ENCODE measurements at places on chromosomes 4 and X.

DNA sequence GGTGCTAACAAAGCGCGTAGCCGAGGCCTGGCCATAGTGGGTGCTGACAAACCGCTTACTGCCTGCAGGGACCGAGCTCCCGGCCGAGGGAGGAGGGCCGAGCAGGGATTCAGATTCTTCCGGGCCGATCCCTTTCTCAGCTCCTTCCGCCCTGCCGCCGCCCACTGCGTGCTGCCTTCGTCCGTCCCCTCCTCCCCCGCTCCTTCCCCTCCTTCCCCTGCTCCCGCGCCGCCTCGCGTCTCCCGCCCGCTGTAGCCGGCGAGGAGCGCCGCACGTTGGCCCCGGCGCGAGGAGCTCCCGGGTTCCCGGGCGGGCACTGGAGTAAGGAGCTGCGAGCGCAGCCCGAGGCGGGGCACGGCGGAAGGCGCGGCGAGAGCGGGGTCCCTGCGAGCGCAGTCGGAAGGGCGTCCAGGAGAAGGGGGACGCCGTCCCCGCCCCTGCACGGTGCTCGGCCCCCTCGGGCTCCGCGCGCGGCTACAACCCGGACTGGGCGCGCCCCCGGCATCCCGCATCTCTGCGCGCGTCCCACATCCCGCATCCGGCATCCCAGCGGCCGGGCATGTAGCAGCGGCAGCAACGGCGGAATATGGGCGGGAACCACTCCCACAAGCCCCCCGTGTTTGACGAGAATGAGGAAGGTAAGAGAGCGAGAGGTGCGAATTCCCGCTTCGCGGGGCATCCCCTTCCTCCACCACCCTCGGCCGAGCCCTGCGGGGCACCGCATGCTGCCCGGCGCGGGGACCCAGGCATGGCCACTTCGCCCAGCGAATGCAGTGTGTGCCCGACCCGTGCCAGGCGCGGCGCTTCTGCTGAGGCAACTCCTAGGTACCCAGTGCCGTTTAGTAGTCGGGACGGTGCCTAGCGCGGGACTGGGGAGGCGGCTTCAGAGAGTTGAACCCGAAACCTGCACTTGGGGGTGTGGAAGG lies at the start of gene STK32B:
Gene STK32B (plus strand): TSS at position 203 of the 926 bp plus-strand sequence.
- DNase-seq = no peak

DNA sequence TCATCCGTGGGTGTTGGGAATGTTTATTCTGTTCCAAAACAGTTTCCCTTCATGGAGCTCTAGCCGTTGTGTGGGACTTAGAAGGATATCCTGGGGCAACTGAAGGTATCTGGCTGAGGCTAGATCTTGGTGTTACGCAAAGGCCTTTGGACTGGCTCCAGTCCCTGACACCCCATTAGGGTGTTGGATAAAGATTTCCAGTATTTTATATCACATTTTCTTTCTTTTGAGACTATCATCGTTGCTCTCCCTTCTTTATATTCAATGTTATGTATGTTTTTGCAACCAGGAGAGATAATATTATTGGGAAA lies 103.0 kb downstream of the TECRL start:
- no peak for DNase-seq

DNA sequence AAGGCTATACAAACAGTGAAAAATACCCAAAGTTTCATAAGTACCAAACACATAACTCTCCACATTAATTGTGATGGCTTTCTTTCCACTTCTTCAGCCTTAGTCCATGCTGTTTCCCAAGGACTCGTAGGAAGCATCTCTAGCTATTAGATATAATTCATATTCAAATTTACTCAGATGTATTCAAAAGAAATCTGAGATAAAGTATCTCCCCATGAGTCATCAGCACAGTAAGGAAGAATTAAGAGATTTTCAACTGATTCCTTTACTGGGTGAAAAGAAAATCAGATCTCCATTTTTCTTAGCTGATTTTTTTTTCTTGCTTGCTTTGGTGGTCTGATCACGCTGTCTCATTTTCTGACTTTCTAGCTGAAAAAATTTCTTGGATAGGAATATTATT lies 71.7 kb downstream of the MID1 start:
- DNase-seq = no peak

- DNase-seq = no peak
Measured at GRCh38 chrX:136588036-136588435, 56.0 kb downstream of the VGLL1 start.

GRCh38 chr4:41169256-41169800 lies 45.0 kb downstream of the APBB2 start:
- peak; percentile 89 for DNase-seq

DNA sequence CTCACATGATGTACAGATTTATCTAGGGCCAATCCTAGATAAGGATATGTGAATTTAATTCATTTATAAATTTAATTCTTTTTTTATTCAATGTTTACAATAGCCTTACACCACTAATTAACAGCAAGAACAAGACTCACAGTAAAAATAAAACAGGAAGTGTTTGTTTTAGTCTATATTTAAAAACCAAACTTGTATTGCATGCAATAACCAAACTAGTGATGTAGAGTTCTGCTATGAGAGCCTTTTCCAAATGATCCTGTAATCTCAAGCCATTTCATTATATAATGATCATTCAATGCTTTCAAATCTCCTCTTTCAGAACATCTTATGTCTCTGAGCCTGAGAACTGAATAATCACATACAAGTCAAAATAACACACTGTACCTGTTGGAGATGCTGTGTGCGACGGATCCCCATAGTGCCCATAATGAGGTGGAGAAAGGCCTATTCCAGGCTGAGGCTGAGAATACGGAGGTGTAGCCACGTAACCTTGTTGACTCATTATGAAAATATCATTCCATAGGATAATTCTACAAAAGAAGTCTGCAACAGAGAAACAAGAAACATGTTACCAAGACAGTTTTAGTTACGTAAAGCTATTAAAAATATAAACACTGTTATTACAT lies 2.6 kb downstream of the SEC24D start:
- no peak for DNase-seq

- no peak for DNase-seq
Measured at GRCh38 chrX:150761176-150761818, 68.1 kb downstream of the MTMR1 start.

- no peak for DNase-seq
Measured at GRCh38 chr4:152534541-152535359, 1.1 kb downstream of the FBXW7 start.

GRCh38 chr4:55172694-55173287 lies 47.4 kb upstream of the KDR start:
- DNase-seq = no peak

GRCh38 chr4:155228713-155229112 lies 20.3 kb downstream of the NPY2R start:
- DNase-seq = no peak

DNA sequence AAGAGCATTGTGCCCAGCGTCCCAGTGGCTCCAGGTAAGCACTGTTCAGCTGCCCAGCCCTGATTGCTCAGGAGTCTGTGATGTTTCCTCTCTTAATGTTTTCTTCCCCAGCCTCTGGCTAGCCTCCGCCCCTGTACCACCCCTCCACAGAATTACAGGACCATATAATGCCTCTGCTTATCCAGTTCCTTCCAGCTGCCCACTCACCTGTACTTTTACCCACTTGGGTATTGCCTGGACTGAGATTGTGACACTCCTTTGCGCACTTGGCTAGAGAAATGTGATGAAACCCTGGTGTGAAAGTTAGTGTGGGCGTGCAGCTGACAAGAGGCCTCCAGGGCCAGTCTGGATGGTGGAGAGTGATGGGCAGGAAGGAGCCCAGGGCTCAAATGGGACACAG lies at the start of gene AWAT2:
Gene AWAT2 (minus strand): TSS at position 14 of the 400 bp plus-strand sequence. CDS start 6 bp downstream, at position 8.
- DNase-seq = no peak

GRCh38 chrX:129998021-129998420 lies 15.6 kb downstream of the BCORL1 start:
- DNase-seq = no peak

DNA sequence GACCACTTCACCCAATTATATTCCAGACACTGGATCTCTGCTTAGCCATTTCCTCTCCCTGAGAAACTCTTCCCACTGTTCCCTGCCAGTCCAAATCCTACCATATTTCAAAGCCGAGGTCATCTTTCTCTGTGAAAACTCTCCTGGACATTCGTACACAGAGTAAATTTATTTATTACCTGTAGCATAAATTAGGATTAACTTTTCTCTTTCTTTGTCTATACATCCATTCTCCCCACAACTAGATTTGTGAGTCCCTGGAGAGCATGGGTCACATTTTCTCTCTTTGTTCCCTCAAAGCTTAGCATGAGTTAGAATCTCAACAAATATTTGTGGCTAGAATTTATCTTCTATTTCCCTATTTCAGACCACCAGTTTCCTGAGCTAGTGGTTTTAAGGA lies 27.8 kb upstream of the SMIM10 start:
- DNase-seq = no peak

DNA sequence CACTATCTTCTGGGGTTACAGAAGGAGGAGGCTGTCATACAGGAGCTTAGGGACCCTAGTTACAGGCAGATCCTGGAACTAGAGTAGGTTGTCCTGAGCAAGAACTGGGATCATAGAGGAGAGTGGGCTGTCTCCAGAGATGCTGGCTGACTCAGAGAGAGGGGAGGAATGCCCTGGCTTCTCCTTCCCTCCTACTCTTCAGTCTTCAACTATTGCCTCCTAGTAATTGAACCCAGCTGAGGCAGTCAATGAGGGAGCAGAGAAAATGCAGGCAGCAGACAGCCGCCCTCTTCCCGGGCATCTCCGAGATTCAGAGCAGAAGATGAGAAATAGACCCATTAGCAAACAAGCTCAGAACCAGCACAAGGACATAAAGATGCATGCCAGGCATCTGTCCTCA lies 118.3 kb upstream of the PDE5A start:
- DNase-seq = no peak

- DNase-seq = no peak
Measured at GRCh38 chr4:157128395-157128794, 52.4 kb downstream of the GLRB start.

DNA sequence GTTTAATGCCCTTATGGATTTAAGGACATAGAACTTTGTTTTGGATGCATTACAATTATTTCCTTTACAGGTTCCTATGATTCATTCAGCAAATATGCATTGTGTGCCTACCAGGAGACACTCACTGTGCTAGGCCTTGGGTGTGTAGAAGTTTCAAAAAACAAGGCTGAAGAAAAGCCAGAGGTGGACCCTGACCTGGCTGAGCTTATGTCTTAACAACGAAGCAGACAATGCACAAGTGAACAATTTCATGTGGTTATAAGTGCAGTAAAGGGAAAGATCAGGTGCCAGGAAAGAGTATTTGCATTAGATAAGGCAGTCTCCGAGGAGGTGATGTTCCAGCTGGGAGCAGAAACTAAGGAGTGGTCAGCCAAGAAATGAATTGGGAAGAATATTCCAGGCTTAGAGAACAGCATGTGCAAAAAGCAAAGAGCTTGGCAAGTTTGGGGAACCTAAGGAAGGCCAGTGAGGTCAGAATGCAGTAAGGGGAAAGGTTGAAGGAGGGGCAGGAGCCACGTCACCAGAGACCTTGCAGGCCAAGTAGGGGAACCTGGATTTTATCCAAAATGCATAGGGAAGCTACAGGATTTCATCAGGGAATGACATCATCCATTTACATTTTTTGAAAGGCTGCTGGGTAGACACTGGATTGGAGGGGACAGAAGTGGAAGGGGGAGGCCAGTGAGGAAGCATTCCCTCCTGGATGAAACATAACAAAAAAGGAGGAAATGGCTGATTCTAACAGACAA lies 193.6 kb downstream of the SOWAHB start:
- no peak for DNase-seq

DNA sequence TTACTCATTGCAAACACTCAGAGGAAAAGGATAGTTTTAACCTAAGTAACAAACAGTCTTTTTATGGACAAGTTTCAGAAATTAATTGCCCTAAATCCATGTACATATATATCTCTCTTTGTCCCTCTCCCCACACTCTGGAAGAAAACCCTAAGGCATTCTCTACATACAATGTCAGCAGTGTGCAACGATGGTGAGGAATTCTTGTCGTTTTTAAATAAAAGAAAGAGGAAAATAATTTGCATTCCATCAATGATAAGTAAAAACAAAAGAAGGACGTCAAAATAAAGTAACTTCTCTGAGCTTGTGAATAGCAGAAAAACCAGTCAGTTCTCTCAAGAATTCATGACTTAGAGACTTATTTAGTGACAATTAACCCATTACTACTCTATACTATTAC lies 550.5 kb upstream of the DIPK2B start:
- DNase-seq = no peak

DNA sequence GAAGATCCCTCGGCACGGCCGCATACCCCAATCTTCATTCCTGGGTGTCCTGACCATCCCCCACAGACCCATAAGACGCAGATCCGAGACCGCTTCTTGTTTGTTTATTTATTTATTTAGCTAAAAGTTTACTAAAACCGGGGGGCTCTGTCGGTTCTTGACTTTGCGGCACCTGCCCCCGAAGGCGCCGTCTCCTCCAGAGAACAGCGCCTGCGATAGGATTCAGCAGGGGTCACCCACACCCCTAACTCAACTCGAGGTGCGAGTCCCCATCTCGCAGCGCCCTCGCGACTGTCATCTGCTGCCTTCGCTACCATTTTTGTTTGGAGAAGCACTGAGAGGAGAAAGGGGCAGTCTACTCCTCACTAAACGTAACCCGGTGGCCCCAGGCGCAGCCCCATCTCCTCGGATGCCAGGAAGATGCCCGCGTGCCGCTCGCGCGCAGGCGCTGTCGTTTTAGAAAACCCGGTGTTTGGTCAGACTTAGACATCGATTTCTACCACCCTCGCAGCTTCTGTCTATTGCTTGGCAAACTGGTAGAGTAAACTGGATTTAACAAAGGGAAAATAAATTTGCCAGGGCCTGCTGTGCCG lies 18.9 kb upstream of the GPR101 start:
- no peak for DNase-seq

- DNase-seq = no peak
Measured at GRCh38 chrX:46994096-46994495, 81.9 kb downstream of the JADE3 start.

DNA sequence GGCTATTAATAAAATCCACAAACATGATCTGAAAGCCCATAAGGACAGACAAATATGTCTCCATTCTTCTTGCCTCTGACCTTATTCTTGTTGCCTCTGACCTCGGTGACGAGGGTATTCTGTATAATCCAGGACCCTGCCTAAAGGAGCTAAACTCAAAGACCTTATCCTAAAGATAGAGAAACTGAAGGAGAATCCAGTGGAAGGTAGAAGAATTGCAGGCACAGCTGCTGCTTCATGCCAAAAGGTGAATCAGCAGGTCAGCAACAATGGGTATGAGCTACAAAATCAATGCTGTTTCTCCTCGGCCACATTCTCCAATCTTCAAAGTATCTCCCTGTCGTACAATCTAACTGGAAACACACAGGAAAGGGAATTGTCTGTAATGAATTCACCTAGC lies 71.4 kb downstream of the INTS6L start:
- DNase-seq = no peak

DNA sequence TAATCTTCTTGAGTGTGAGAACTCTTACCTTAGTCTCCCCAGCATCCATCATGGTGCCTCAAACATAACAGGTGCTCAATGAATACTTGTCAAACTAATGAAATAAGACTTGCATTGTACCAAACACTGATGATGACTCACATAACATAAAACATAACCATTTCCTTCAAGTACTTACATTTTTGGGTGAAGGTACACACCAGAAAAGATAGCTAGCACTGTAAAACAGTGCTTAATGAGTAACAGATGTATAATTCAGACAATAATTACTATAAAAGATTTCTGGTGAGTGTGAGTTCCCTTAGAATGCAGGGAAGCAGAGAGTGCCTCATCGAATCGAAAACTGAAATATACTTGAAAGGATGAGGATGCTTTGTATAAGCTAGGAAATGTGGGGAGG lies 70.1 kb upstream of the HCCS start:
- DNase-seq = no peak

GRCh38 chr4:79652232-79652631 lies 244.2 kb upstream of the GK2 start:
- DNase-seq = no peak

Measured in NCI-H2081 treated with DMSO at 0.1 percent for 48 hours (cell line).